Glomerular endothelial cell (primary cell): ENCODE measurements at places on chromosomes 11 and 22. TPM values are rescaled to one million over a fixed set of nuclear protein-coding genes. Genes with fewer than 3 reads are reported as not detected.

GRCh38 chr11:112421879-112422278 lies 161.2 kb upstream of the PLET1 start:
- no peak for DNase-seq

GRCh38 chr11:75589933-75590332 lies 27.9 kb downstream of the SERPINH1 start:
- no peak for DNase-seq

GRCh38 chr11:64239662-64240434 lies 1.0 kb upstream of the FKBP2 start:
- no peak for DNase-seq

- no peak for DNase-seq
These were observed 21.2 kb upstream of the FEZ1 start for GRCh38 chr11:125517116-125517770.

OR51E1 gene
- not detected in 2 replicates for total RNA-seq

- no peak for DNase-seq
These were observed 914 bp downstream of the INPPL1 start for GRCh38 chr11:72225411-72225951.

DNA sequence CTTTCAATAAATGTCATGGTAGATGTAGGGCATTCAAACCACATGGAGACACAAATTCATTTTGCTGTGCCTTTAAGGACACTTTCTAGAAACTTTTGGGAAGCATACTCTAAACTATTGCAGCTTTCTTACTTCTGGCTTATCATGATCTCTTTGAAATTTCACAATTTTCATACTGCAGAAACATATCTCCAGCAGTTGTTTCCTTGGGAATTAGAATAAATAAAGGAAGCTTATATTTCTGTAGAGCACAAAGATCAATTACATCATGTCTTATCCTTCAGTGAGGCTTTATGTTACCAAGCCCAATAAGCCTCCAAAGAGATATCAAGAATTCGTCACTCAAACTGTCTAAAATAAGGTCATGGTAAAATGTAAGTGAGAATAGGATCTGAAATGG lies 74.5 kb upstream of the RAB38 start:
- no peak for DNase-seq

- peak; percentile 62 for DNase-seq
These were observed 122.6 kb downstream of the APOL5 start for GRCh38 chr22:35840302-35840739.

GRCh38 chr11:121967131-121967704 lies 148.8 kb downstream of the BLID start:
- no peak for DNase-seq

GRCh38 chr22:20174785-20175596 lies 24.1 kb upstream of the CCDC188 start:
- no peak for DNase-seq

- DNase-seq, result no peak
These were observed 337.6 kb downstream of the TBC1D22A start for GRCh38 chr22:47100019-47100418.

- no peak for DNase-seq
These were observed 197.6 kb downstream of the KIF18A start for GRCh38 chr11:27910186-27910931.

DNA sequence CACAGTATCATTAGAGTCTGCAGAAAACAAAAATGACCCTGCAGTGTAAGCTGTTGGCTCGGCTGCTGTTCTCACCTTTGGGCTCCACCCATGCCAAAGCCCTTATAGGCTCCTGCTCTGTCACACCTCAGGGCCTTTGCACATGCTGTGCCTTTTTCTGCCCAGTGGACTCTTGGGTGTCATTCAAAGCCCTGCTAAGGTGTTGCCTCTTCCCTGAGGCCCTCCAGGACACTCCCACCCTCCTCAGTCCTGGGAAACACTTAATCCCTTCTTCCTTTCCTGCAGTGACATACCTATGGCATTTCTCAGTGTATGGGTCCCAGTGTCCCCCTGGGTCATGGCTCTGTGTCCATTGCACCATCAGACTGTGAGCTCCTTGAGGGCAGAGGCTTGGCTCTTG lies 29.1 kb upstream of the CACNG2 start:
- no peak for DNase-seq

DNA sequence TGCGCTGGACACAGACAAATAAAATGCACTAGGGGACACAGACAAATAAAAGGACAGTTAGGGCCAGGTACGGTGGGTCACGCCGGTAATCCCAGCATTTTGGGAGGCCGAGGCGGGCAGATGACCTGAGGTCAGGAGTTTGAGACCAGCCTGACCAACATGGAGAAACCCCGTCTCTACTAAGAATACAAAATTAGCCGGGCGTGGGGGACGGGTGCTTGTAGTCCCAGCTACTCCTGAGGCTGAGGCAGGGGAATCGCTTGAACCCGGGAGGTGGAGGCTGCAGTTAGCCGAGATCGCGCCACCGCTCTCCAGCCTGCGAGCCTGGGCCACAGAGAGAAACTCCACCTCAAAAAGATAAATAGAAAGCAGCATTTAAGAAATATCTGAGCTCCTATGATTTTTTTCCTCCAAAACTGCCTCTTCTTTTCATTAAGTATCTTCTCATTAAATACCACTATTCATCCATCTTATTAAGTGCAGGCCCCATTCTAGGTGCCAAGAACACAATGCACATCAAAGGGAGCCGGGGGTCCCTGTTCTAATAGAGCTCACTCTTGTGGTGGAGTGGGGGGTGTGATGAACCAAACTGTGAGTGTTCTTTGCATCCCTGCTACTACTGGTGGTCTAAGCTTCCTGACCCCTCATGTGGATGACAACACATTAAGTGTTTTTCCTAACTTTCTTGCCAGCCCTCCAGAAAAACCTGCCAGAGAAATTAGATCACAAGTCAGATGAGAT lies 766 bp upstream of the ZNHIT2 start:
- no peak for DNase-seq

GRCh38 chr11:121801394-121801748 lies 314.6 kb downstream of the BLID start:
- DNase-seq, result no peak

GRCh38 chr11:130553306-130553705 lies 104.9 kb downstream of the ADAMTS15 start:
- DNase-seq, result no peak

DNA sequence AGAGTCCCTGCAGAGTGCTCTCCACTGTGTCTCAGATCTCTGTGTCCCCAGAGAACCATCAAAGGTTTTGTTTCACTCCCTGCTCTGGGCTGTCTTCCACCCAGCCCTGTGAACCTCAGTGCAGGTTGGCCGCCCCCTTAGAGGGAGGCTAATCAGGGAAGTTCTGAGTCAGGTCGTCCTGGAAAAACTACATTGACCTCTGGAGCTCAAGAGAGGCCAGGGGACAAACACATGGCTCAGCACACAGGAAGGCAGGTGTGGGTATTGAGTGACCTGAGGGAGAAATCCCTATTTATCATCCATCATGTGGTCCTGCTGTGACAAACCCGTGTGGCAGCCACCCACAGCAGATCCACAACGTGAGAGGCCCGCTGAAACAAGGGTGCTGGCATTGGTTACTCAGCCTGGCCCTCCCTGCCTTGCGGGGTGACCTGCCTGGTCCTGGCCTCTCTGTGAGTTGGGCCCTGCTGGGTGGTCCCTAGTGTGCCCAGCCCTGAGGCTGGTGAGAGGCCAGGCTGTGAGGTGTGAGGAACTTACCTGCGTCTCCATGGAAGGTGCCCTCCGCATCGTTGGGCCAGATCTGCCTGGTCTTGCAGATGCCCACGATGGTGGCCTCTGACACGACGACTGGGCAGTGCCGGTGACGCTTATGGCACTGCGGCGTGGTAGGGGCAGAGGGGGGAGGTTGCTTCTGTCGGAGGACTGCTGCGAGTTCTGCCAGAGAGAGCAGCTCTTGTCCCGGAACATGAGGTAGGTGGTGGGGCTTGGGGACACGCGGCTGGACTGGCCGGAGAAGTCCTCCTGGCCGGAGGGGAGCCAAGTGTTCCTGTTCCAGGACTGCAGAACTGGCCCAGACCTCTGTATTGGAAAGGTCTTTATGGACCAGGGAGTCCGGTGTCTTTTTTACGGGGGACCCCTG lies 669 bp upstream of the BCR start:
- no peak for DNase-seq

- no peak for DNase-seq
These were observed 60.5 kb downstream of the COMMD9 start for GRCh38 chr11:36228689-36229088.

GRCh38 chr11:61509043-61510029 lies 787 bp downstream of the LRRC10B start:
- no peak for DNase-seq

DNA sequence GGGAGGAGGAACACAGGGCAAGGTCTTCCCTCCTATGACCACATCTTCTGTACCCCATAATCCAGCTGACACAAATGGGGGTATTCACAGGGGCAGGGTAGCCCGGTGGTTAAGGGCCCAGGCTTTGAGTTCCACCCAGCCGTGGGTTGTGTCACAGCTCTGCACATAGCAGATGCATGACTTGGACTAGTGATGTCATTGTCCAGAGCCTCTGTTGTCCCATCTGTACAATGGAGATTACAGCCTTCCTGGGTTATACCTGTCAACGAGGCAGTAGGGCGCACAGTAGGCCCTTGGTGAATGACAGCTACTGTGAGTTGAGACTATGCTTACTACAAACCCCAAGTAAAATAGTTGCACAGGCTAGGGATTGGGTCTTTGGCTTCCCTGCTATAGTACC lies 99.3 kb upstream of the CRYBB3 start:
- no peak for DNase-seq

DNA sequence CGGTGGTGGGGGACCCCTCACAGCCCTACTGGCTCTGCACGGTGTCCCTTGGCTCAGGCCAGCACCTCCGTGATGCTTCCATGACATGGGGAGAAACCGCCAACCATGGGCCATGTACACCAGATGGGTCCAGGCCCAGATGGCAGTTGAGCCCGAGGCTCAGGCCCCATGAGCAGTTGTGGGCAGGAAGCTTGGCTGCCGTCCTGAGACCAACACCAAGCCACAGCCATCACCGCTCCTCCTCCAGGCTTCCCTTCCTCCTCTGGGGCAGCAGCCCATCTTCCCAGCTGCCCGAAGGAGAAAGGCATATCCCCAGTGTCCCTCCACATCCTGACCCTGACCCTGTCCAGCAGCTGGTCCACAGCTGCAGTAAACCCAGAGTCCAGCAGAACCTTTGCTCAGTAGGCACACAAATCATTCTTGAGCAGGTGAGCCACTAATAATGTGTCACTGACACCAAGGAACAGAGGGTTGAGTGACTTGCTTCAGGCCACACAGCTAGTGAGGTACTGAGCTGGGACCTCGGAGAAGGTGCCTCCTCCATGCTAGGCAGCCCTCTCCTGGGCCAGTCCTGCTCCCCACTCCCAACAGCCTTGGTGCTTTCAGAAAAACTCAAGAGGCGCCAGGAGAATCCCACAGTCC lies 204.9 kb downstream of the CTTN start:
- DNase-seq, result no peak

GRCh38 chr11:79471071-79471844 lies 30.4 kb upstream of the TENM4 start:
- DNase-seq, result no peak

DNA sequence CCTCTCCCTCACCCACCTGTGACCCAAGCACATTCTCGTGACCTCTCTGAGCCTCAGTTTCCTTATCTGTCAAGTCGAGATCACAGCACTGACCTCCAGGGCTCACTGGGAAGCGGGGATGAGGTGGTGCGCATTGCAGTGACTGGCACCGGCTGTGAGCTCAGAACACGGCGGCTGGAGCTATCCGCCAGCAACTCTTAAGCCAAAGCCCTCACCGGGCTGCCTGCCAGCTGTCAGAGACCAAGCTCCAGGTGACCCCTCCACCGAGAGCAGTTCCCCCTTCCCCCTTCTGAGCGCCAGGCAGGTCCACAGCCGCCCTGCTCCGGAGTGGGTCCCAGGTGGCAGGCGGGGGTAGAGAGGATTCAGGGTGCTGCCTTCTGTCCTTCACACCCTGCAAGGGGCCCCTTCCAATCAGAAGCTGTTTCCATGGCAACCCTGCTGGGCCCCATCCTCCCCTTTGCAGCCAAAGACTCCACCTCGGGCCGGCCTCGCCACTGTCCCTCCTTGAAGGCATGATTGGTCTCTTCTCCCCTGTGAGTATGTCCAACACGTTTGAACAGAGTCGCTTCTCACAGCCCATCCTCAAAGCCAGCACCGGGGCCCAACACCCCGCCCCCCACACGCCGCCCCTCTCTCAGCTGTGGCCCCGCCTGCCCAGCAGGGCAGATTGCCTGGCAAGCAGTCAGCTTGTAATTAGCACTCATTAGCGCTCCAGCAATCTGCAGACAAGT lies 98.7 kb downstream of the WNT7B start:
- no peak for DNase-seq

SHANK3 gene
- 51.9 and 103 TPM in 2 replicates for total RNA-seq

ASPHD2 gene
- total RNA-seq, result 2.6 and 5.4 TPM in 2 replicates

DNA sequence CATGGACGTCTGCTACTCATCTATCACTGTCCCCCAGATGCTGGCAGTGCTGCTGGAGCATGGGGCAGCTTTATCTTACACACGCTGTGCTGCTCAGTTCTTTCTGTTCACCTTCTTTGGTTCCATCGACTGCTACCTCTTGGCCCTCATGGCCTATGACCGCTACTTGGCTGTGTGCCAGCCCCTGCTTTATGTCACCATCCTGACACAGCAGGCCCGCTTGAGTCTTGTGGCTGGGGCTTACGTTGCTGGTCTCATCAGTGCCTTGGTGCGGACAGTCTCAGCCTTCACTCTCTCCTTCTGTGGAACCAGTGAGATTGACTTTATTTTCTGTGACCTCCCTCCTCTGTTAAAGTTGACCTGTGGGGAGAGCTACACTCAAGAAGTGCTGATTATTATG lies 9.2 kb upstream of the OR9Q2 start:
- DNase-seq, result no peak

GRCh38 chr11:65429724-65430405 lies 7.3 kb downstream of the NEAT1 start:
- DNase-seq, result no peak

DNA sequence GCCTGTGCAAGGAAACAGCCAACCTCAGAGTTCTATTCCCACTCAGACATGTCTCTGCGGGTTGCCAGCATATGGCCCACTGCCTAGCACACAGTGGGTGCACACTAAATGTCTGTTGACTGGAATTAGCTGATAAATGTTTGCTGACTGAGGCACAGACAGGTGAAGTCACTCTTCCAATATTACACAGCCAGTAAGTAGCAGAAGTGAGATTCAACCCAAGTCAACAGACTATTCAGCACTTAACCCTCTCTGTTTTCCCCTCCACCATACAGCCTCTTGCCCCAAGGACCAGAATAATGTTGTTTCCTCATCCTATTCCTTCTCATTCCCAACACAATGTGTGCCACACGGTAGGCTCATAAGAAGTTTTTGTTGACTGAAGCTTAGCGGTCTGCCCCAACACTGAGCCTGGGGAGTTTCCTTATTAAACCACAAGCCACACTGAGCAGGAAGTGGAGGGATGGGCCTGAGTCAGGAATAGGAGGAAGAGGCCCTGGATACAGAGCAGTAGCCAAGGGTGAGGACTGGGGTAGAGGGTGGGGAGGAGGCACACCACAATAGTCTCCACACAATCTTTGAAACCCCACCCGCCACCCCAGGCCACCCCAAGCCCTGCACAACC lies 15.7 kb upstream of the IL10RA start:
- no peak for DNase-seq

DNA sequence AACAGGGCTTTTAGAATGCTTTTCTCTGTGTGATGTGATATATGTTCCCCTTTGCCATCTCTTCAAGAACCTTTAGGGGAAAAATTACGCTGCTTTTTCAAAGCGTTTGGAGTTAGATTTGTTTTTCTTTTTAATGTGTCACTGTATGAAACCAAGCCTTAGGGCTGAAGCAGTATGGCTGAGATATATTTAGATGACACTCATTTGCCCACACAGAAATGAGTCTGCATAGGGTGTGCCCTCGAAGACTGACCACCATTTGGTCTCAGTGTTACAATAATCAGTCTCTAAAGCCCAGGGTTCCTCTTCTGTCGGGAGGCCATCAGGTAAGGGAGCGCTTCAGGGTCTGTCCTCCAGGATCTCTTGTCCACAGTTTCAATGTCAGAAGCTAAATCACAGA lies 213.0 kb upstream of the NCAM1 start:
- no peak for DNase-seq
